ENCODE measurements at places on chromosomes 2 and 18. TPM values are rescaled to one million over a fixed set of nuclear protein-coding genes. Genes with fewer than 3 reads are reported as not detected.

The MAP3K19 gene
- not detected for total RNA-seq

The DSC1 gene
- not detected for total RNA-seq

The SP9 gene
- total RNA-seq: 2.9 TPM

The LDAH gene
- 22.8 TPM for total RNA-seq

The PHOSPHO2 gene
- 3.1 TPM for total RNA-seq

The AMER3 gene
- total RNA-seq: not detected

The MROH2A gene
- total RNA-seq: 0.32 TPM

The ZSWIM2 gene
- total RNA-seq: not detected

The RNF125 gene
- total RNA-seq: 0.53 TPM

Data from A549 treated with DMSO at 1 μM for 4 hours (cell line).